COLO829 (cell line): ENCODE measurements at places on chromosomes 2 and 18.

DNA sequence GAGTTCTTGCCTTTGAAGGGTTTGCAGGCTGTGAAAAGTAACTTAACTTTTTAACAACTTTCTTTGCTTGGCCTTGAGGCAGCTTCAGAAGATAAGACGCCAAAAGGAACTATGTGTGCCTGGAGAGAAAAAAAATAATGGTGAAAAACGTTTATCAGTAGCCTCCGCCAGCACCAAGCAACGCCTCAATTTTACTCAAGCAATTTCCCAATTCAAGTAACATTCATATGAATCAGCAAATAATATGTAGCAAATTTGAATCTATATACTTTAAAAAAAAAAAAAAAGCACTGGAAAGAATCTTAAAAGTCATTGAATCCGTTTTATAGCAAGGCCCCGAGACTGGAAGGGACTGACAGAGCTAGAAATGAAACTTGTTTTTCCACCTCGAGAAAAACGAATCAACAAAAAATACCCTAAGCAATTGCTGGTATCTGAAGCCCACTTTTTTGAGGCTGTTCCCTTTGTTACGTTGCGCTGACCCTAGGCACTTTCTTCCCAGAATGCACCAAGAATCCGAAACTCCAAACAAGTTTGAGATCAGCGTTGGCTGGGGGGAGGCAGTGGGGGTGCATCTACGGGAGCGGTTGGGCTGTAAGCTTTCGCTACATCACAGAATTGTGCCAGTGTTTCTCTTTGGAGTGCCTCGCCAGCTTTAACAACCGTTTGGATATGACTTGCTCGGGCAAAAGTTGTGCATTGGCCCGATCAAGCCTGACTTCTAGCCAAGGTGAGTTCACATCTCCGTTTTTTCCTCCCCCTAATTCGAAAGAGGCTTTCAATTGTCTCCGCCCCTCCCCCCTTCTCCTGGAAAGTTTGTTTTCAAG lies 2.7 kb upstream of the TGIF1 start:
- no peak for DNase-seq

- peak; percentile 48 for DNase-seq
Measured at GRCh38 chr2:96427917-96428316, 77.2 kb downstream of the NEURL3 start.

- DNase-seq = no peak
Measured at GRCh38 chr18:35029103-35029502, 12.1 kb upstream of the MAPRE2 start.

- peak; percentile 56 for DNase-seq
Measured at GRCh38 chr2:199810422-199811171, 40.4 kb downstream of the FTCDNL1 start.

DNA sequence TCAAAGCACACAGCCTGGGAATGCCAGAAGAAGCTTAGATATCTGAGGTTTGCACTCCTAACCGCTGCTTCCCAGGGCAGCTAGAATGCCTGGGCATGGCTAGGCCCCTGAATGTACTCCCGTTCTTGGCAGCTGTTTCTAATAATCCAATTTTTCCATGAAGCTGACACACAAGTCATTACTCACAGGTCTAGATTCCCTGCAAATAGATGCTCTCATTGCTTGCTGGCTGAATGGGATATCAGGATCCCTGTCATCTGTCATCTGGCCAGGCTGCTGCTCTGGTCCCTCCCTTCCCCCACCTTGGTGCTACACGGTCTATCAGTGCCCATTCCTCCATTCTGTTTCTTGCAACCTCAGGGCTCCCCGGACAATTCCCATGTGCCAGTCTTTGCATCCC lies 40.7 kb upstream of the TEX51 start:
- DNase-seq = no peak

GRCh38 chr2:100453853-100454252 lies 16.4 kb upstream of the NMS start:
- DNase-seq = no peak

- DNase-seq = no peak
Measured at GRCh38 chr2:100214265-100214971, 72.0 kb upstream of the AFF3 start.

DNA sequence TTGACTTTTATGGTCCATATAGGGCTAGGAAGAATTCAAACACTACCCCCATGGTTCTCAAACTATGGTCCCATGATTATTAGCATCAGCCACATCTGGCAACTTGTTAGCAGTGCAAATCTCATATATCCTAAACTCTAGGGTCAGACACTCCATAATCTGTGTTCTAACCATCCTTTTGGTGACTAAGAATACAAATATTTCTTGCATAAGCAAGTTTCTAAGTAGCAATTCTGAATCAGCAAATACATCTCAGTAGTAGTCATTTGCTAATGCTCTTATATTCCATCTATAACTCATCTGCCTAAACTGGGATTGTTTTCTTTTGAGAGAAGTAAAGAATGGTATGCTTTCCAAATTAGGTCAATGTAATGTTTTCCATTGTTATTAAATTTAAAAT lies 447.3 kb downstream of the TMX3 start:
- DNase-seq = no peak

GRCh38 chr2:46521215-46521683 lies 41.9 kb downstream of the TMEM247 start:
- no peak for DNase-seq

- DNase-seq = no peak
Measured at GRCh38 chr2:148670773-148671172, 26.2 kb downstream of the EPC2 start.

- no peak for DNase-seq
Measured at GRCh38 chr2:157179324-157180105, 78.0 kb upstream of the GALNT5 start.
